ENCODE measurements at places on chromosomes 2 and 18. TPM values are rescaled to one million over a fixed set of nuclear protein-coding genes. Genes with fewer than 3 reads are reported as not detected.

DNA sequence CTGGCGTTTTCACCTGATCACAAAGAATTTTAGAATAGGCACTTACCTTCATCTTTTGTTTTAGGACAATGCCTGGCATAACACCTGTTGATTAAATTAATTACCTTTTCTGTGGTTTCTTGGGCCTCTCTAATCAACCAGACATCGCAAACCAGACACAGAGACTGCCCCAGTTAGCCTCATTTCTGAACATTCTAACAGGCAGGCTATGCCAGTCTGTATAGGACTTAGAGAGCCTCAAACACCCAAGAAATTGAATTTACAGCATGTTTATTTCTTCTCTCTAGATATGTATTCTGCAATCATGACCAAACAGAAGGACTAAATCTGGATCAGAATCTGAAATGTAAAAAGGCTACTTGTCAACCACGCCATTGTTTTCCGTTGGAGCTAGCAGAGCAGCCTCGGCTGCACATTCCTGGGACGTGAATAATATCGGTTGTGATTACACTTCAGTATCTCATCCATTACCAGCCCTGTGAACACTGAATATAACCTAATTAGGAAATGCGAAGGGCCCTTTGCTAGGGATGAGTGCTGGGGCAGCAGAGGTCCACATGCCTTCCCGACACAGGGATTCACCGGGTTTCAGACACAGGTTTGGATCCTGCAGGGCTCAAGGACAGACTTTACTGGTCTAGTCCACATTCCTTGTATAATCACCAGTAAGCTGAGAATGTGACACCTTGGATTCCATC is 17.5 kb upstream of the CDC42EP3 start:
- no peak for DNase-seq

DNA sequence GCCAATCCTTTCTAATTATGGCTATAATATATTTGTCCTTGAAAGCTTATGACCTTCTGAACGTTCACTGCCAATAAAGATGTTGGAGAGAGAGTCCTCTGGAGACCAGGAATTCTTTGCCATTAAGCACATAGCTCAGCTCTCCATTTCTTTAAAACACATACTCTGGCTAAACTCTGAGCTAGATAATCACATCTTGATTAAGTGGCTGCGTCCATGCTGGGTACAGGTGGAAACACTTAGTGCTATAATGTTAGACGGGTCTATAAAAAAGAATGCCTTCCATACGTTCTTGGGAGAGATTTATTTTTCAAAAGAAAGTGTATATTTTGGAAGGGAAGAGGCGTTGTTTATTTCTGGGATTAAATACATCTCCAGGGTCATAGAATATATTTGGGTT is 314.5 kb downstream of the LPIN1 start:
- no peak for DNase-seq

GRCh38 chr2:67516362-67516761 is 119.2 kb downstream of the ETAA1 start:
- DNase-seq: no peak

DNA sequence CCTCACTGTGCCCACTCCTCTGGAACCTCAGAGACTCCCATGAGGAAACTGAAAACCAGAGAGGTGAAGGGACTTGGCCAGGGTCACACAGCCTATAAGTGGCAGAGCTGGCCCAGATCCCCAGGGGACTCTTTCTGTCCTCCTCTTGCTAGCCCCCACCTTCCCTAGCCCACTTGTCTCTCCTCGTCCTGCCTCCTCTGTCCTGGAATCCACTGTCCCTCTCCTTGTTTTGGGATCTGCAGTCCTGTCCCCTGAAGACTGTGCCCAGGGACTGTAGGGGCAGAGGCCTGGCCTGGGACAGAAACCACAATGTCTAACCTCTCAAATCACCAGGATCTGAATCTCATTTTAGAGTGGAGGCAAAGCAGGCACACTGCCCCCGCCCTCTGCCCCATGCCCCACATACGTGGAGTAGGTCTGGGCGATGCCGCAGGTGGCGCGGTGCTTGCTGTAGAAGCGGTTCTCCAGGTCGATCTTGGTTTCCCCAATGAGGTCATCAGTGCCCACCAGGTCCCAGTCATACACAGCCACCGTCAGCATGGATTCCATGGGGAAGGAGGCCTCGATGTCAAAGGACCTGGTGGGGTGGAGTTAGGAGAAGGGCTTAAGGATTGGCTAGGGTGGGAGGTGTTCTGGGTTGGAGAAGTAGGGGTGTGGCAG is 12.5 kb downstream of the OTOF start:
- no peak for DNase-seq

DNA sequence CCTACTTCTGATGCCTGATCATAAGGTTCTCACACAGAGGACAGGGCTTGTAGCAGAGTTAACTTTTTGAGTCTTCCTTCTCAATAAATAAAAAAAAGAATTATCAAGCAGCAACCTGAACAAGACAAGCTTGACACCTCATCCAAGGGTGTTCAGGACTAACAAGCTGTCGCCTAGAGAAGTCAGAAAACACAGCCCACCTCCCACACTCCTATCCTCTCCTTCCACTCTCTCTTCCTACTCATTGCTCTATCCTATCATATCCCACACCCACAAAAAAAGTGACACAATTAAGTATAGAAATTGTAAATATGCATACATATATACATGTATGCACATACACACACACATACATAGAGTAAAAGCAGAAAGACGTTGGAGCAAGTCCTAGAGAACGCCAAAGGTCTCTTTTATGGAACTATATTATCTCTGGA is 5.4 kb downstream of the NBAS start:
- DNase-seq: no peak

HS6ST1 gene
- 72.8 TPM for total RNA-seq

ALPG gene
- total RNA-seq: 0.56 TPM

SPATA3 gene
- not detected for total RNA-seq

TRIM43 gene
- total RNA-seq: not detected

ST8SIA3 gene
- 3.7 TPM for total RNA-seq

CEBPZOS gene
- total RNA-seq: 43.5 TPM

MYO1B gene
- total RNA-seq: 61.2 TPM

GLI2 gene
- 46.9 TPM for total RNA-seq
